ENCODE measurements at places on chromosomes 2 and 18.

- peak; percentile 20 for DNase-seq
Observed at GRCh38 chr2:21715887-21716286, 592.1 kb downstream of the TDRD15 start.

- no peak for DNase-seq
Observed at GRCh38 chr2:97703741-97704140, 9.6 kb upstream of the ZAP70 start.

- DNase-seq = no peak
Observed at GRCh38 chr2:96163768-96164429, 18.7 kb upstream of the DUSP2 start.

DNA sequence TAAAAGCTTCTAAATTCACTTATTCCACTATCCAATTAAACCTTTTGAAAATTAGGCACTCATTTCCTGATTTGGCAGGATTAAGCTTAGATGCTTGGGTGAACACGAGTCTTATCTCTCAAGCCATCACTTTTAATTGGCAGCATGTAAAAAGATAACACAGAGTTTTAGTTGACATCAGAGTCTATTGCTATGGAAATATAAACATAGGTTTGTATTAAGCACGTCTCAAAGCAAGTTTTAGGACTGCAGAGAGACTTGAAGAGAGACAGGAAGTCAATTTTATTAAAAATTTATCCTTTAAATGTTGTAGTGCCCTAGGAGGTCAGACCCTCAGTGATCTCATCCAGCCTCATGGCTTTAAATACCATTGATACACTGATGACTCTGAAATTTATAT, 5.6 kb downstream of the RBKS start:
- DNase-seq = no peak

DNA sequence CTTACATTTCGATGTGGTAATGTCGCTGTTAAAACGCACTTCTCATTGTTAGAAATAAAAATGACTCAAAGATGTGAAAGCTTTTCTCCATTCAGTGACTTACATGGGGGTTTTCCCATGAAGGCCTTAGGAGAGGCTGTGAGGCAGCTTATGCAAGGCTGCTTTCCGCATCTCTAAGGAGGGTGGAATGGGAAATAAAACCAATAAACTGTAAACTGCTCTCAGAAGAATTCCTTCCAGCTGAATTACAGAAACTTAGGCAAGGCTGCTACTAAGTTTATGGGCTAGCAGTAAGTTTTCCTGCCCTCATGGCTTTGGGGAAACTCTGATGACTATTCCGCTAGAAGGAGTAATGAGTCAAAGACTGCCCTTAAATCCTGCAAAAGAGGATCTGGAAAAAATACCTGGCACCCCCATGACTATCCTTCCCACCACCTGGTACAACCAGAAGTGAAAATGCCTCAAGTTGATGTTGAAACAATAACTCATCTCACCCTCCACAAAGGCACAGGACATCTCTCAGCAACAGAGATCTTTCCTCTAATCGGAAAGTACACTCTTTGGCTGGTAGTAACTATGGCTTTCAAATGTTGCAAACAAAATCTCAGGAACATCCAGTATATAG, 97.7 kb upstream of the SMAD7 start:
- peak; percentile 45 for DNase-seq

DNA sequence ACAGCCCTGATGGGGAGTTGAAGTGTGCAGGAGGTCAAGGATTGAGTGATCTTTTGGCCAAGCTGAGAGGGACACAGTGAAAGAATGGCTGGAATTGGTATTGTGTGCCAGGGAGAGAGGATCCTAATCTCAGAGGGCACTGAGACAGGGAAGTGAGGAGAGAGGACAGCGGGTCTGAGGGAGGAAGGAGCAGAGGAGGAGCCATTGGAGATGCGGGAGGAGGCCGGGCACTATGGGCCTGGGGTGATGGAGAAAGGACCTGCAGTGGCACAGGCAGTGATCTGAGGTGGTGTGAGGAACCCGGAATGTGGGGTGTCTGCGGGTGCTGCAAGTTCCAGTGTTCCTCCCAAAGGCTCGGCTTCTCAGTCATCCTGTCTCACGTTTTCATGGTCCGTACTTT, 26.8 kb downstream of the RNF144A start:
- no peak for DNase-seq

DNA sequence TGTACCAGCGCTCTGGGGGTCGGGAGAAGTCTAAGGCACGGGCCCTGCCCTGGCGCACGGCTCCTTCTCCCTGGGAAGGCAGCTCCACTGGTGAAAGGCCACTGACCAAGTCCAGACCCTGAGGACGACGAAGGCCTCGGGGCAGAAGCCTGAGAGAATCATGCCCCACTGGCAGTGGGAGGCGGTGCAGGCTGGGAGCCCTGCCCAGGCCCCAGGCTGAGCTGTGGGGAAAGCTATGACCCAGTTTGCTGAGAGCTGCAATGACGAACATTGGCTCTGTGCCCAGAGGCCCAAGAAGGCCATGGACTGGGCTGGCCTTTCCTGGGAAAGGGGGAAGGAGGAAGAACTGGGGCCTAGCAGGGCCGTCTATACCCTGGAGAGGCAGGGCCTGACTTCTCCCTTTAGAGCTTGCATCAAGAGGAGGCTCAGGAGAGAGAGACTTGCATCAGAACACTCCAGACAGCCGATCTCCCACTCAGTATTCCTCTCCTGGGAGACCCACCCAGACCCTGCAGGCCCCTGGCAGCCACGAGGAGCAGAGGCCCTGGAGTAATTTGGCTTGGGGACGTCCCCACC, 32.9 kb downstream of the HS1BP3 start:
- peak; percentile 95 for DNase-seq

DNA sequence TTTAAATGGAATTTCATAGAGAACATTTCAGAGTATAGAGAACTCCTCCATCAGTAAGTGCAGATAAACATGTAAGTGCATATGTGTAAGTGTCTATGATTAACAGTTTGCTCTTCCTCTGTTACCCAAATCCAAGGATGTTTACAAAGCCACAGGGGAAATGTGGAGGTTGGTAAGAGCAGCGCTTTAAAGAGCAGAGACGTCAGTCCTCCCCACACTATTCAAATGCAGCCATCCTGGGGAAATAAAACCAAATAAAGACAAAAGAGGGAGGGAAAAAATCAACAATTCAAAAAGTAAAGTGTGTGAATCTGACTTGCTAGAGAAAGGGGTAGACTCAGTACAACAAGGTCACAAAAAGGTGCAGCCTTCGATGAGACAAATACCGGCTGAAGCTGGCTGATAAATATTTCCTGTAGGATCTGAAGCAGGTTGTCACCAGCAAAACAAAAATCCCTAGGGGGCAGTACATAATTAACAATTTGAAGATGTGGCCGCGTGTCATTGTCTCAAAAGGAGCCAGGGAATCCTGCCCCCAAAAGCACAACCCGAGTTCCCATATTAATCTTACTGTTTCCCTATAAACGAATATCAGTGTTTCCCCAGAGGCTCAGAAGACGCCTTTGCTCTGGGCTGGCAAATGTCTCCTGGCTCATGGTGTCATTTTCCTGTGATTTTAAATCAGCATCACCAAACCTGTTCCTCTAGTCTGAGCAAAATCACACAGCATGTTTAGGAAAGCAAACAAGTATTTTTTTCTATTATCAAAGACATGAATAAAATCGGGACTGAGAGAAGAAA, 216.5 kb downstream of the CDCA7 start:
- peak; percentile 48 for DNase-seq

GRCh38 chr2:10900216-10901109, 11.3 kb upstream of the KCNF1 start:
- no peak for DNase-seq

GRCh38 chr2:236758406-236758805, 188.8 kb downstream of the ACKR3 start:
- DNase-seq = no peak

DNA sequence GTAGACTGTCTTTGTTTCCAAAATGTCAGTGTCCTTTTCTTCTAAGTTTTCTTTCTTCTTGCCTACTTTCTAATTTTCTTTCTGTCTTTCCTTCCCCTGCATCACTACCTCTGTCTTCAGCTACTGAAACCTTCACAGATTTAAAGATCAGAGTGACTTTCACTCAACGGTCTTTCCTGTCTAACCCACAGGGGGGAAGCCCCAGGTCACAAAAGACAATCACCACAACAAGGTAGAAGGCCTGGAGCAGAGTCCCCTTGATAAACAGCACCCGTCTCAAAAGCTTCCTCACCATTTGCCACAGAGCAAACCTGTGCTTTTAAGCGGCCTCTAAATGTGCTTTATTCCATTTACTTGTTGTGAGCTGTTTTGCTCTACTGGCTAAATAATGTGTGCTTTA, 665.4 kb downstream of the BCL11A start:
- no peak for DNase-seq

- no peak for DNase-seq
Observed at GRCh38 chr2:161116509-161116908, 43.7 kb upstream of the TANK start.

GRCh38 chr2:145402706-145403277, 882.9 kb upstream of the ZEB2 start:
- DNase-seq = no peak

GRCh38 chr2:174716785-174717184, 47.5 kb downstream of the CHRNA1 start:
- no peak for DNase-seq

DNA sequence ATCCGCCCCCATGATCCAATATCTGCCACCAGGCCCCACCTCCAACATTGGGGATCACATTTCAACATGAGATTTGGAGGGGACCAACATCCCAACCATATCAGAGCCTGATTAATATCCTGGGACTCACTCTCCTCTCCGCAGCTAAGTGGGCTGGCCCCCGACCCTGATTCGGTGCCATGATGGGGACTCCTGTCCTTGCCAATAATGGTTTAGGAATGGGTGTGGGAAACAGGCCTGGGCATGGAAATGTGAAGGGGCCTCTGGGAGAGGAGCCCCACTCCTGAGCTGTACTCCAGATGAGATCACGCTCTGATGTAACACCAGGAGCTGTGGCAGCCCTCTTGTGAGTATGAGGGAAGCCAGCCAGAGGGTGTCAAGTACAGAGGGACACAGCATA, 77.3 kb upstream of the SMAD7 start:
- no peak for DNase-seq

GRCh38 chr2:105375001-105375561, 23.8 kb downstream of the FHL2 start:
- no peak for DNase-seq

- DNase-seq = no peak
Observed at GRCh38 chr18:32391126-32391525, 79.6 kb downstream of the GAREM1 start.

DNA sequence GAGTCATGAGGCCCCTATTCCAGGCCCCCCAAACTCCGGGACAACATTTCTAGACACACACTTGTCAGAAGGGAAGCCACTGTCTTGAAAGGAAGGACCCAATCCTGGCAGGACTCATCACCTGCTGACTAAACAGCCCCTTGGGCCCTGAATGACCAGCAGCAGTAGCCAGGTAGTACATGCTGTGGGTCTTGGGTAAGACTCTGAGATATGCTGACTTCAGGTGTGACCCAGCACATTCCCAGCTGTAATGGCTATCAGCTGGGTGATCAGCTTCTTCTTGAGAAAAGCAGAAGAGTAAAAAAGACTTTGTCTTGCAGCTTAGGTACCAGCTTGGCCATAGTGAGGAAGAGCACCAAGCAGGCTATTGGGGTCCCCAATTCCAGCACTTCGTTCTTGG, 35.6 kb downstream of the CLHC1 start:
- no peak for DNase-seq

DNA sequence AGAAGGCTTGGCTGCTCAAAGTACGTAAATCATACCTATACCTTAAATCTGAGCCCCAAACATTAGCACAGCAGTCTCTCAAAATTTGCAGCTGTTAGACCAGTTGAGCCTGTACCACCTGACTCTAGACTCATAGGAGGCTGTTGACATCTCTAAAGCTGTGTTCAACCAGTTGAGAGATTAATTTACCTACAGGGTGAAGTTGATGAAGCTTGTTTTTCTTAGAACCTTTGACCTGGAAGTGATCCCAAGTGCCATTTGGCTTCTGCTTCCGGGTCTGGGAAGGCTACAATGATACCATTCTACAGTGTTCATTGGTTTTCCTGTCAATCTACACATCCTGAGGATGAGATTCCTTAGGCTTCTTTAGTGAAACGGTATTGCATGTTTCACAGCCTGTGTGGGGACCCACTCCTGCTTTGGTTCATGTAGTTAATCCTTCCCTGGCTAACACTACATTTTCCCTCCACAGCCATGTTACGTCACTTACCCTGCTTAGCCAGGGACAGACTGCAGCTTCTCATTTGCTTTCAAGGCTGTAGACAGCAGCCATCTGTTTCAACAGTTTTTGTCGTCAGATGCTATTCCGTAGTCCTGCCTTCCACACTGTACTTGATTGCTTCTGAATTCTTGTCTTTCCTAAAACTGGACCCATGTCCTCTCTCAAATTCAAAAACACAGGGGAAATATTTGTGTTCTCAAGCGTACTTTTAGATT, 4.7 kb upstream of the IL1RL2 start:
- DNase-seq = peak; percentile 28

DNA sequence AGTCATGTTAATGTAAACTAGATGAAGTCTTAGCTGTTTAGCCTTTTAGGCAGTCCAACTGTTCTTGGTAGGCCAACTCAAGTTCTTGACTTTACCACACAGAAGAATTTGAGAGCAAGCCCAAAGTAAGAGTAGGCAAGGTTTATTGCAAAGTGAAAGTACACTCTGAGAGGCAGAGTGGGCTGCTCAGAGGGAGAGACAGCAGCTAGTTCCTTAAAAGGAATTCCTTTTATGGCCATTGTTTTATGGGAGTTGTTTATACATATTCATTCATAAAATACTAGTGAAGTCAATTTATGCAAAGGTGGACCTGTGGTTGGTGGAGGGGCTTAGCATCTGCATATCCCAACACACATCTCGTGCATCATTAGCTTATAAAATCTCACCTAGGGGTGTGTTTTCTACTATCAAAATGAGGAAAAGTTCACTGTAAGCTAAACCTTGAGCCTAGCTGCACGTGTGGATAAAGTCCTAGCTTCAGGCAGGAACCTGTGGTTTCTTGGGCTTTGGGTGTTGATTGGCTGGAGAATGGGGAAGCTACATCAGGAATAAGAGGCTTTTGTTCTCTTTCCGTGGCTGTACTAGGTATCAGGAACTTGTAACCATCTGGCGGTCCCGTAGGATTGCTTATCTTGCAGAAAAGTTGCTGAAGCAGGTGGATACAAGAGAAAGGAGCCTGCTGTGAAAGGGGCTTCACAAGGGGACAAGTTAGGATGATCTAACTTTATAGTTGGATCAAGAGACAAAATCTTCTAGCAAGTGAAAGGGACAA, 110.4 kb upstream of the GULP1 start:
- no peak for DNase-seq

GRCh38 chr2:207492461-207492860, 37.3 kb upstream of the CREB1 start:
- no peak for DNase-seq

Measured in muscle of back (tissue), 13 donors.